ENCODE measurements at places on chromosomes 1 and 21.
A peak's percentile ranks its signal among the peaks of the same experiment; 100 is the strongest.

GRCh38 chr1:220315070-220315839, 43.0 kb upstream of the RAB3GAP2 start:
- no peak for DNase-seq

DNA sequence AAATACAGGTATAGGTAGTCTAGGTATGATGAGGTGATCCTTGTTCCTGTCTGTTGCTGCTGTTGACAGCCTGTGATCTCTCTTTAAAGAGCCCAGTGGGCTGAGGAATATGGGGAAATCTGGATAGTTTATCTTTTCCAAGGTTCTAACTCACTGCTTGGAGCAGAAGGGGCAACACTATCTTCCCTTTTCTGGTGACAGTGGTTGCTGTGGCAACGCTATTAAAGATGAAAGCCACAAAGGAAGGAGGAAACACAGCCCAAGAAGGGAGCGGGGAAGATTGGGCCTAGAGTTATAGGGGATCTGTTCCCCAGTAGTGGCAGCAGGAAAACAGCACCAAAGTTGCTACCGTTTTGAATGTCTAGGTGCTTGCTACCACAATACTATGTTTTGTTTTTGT, 8.8 kb downstream of the PCP4L1 start:
- DNase-seq, result no peak

GRCh38 chr21:30232011-30232410, 16.1 kb upstream of the CLDN8 start:
- no peak for DNase-seq

- no peak for DNase-seq
These were observed 126.0 kb downstream of the CAMTA1 start for GRCh38 chr1:6911021-6911941.

GRCh38 chr1:86156566-86157455, at the start of gene COL24A1:
TSS of gene COL24A1 (minus strand) at chr1:86156772. CDS start at chr1:86156396, 376 bp downstream.
- DNase-seq, result peak; percentile 91

GRCh38 chr1:192059407-192059806, 98.9 kb upstream of the RGS18 start:
- no peak for DNase-seq

DNA sequence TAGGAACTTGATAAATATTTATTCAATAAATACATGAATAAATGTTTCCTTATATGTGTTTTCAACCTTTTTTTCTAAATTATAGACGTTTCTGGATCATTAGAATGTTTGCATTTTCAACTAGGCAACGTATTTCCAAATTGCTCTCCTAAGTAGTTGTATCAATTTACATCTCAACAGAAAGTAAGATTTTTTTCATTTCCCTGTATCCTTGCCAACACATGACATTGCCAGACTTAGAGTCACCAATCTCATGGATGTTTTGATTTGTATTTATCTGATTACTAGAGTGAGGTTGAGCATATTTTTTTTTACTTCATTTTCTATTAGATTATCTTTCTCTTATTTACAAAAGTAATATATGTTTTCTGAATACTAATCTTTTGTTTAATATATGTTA, 22.2 kb upstream of the SMG7 start:
- DNase-seq, result no peak

DNA sequence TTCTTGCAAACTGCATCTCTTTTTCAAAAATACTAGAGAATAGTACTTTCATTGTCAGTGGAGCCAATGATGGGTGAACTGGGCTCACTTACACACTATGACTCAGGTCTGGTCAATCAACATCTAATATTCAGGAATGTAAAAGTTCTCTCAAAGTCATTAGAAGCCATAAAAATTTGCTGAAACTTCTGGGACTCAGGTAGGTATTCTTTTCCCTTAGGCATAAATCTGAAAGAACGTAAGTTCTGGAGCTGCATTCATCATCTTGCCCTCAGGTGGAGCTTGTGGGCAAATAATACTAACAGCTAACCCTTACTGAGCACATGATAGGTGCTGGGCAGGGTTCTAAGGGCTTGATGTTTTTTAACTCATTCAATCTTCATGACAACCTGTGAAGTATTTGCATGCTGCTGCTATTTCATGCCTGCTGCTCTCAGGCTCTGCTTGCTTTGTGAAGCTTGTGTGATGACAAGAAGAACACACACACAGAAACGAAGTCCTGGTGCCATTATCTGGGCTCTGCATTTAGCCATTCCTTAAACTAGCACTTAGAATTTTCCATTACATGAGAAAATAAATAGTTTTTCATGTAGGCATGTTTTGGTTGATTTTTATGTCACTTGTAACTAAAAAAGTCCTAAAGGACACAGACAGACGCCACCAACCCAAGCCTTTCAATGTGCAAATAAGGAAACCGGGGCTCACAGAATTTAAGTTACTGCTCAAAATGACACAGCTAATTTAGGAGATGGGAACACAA, 394.2 kb upstream of the LYPLAL1 start:
- no peak for DNase-seq

DNA sequence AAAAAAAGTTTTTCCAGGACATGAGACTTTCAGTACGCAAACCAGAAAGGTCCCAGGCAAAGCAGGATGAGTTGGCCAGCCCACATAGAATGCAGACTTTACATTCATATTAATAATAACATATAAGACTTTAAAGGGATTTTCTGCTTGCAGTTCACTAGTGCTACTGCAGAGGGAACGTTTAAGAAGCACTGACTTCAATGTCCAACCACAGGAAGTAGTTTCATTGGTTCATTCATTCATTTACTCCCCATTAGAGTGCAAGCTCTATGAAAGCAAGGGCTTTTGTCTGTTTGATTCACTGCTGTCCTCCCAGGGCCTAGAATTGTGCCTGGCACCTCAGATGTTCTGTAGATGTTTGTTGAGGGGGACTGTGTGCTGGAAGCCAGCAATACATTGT, 11.8 kb upstream of the SERINC2 start:
- no peak for DNase-seq

DNA sequence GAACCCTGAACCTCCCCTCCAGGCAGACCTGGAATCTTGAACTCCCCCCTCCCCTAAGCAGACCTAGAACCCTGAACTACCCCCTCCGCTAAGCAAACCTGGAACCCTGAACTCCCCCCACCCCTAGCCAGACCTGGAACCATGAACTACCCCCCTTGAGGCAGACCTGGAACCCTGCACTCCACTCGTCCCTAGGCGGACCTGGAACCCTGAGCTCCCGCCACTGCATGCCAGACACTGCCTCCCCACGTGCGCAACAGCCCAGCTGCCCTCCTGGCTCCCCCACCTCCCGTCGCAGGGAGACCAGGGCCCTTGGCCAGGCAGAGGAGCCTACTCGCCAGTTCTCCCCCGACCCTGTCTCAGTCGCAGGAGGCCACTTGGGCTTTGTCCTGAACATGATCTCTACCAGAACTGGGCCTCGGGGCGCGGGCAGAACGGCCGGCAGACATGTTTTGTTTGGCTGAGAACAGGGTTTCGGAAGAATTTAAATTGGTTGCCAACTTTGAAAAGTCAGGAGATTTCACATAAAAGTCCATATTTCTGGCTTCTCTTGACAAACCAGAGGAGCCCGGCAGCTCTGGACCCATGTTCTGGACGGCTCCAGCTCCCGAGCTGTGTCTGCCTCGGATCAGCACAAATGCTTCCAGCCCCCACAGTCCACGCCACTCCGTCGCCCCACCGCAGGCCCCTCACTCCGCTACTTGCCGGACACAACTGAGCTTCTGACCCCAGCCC, 9.2 kb upstream of the PLEKHG5 start:
- no peak for DNase-seq

GRCh38 chr1:157008502-157008901, 37.0 kb downstream of the ARHGEF11 start:
- no peak for DNase-seq

DNA sequence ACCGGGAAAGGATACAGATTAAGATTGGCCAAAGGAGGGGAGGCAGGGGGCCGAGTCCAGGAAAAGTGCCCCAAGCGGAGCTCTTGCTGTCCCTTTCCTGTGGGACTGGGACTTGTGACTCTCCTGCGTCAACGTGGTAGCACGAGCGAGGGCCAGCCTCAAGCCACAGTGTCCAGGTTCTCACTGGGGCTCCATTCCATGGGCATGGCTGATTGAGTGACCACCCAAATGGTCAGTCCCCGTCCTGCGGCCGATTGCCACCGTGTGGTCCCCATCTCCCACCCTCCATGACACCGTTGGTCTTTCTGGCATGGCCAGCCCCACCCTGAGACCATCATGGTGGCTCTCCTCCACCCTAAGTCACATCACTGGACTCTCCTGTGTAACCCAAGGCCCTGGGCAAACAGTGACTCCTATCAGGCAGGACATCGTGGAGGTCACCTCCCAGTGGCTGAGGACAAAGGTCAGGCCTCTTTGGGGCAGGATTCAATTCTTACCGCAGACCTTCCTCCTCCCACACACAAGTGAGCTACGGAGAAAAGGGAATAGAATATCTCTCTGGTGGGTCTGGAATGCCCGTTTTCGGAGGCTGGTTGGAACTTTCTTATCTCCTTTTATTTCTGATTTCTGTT, 8.9 kb upstream of the C1orf174 start:
- no peak for DNase-seq

DNA sequence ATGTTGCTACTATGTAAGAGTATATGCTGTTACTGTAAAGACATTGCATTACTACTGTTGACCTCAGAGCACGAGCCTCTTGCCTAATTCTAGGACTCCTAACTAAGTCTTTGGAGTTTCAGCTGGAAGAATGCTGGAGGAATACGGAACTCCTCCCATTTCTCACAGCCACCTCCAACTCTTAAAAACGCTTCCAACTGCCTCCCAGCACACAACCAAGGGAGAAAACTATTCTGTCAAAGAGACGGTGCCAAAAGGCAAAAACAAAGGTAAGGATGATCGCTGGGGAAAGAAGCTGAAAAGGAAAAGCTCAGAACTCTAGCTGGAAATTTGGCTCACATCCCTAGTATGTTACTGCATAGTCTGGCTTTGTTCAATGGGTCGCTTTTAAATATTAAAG, at the start of gene FMO2:
FMO2 (plus strand) TSS at position 210 of the 400 bp plus-strand sequence. CDS start 414 bp downstream, outside the sequence.
- DNase-seq, result no peak

DNA sequence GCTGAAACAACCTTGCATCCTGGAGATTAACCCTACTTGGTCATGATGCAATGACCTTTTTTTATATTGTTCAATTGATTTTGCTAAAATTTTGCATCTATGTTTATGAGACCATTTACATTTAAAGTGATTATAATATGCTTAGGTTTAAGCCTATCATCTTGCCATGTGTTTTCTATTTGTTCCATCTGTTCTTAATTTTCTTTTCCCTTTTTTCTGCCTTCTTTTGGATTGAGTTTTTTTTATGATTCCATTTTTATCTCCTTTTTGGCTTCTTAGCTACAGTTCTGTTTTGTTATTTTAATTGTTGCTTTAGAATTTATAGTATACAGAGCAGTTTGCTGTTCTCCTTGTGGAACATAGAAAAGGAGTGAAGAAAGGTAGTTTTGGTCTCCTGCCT, 385.1 kb upstream of the USP24 start:
- DNase-seq, result no peak

GRCh38 chr1:231626535-231626950, at the start of gene DISC1:
TSS of gene DISC1 (plus strand) at chr1:231626790. CDS start at chr1:231626868, 78 bp downstream.
- DNase-seq, result peak; percentile 44

DNA sequence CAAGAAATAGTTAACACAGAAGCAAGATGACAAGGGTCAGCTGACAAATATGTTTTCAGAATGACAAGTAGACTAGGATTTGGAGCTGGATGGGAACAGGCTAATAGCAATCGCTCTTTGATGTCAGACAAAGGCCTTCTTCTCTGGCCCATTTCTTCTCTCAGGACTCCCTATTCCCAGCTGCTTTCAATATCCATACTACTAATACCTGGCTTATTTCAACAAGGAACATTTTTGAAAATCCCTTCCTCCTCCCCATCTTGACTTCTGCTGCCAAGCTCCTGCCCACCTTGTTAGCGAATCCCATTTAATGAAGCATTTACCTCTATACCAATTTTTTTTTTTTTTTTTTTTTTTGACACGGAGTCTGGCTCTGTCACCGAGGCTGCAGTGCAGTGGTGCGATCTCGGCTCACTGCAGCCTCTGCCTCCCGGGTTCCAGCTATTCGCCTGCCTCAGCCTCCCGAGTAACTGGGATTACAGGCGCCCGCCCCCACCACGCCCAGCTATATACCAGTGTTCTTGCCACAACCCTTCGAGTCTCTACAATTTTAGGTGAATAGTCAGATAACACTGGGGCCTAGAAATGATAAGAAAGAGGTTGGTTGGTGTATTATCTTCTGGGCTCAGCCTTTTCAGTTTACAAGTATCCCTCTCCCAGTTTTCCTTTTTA, 68.4 kb downstream of the MACF1 start:
- peak; percentile 78 for DNase-seq

DNA sequence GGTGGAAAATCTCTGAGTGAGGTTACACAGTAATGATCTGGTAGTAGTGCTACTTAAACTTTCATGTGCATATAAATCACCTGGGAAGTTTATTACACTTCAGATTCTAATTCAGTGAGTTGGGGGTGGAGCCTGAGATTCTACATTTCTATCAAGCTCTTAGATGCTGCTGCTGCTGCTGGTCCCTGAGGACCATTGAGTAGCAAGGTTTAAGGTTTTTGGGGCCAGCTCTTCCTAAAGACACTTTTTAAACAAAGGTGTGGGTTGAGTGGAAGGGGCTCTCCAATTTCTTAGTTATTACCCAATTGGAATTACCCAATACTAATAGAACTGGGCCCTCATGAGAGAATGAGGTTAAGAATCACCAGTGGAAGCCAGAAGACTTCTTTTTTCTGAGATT, 29.5 kb downstream of the KCNA3 start:
- DNase-seq, result no peak

DNA sequence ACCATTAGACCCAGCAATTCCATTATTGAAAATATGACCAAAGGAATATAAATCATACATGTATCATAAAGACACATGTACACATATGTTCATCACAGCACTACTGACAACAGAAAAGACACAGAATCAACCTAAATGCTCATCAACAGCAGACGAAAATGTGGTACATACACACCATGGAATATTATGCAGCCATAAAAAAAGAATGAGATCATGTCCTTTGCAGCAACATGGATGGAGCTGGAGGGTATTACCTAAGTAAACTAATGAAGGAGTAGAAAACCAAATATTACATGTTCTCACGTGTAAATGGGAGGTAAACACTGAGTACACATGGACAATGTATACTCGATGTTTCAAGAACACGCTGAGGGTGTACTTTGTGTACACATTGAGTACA, 15.9 kb downstream of the AKT3 start:
- no peak for DNase-seq

GRCh38 chr21:21715266-21715969, 717.2 kb downstream of the NCAM2 start:
- no peak for DNase-seq

GRCh38 chr1:101259744-101260148, 22.9 kb downstream of the S1PR1 start:
- DNase-seq, result no peak

GRCh38 chr1:234611225-234611846, 1.4 kb upstream of the IRF2BP2 start:
- DNase-seq, result no peak

- DNase-seq, result no peak
These were observed 54.7 kb upstream of the ITPKB start for GRCh38 chr1:226793620-226794276.

Data from posterior cingulate gyrus (tissue), 11 donors.